ENCODE measurements at places on chromosomes 1 and 21.

GRCh38 chr1:26280333-26281042, 602 bp downstream of the SH3BGRL3 start:
- DNase-seq = no peak

- no peak for DNase-seq
Measured at GRCh38 chr1:207021139-207021861, 11.3 kb downstream of the C1orf116 start.

DNA sequence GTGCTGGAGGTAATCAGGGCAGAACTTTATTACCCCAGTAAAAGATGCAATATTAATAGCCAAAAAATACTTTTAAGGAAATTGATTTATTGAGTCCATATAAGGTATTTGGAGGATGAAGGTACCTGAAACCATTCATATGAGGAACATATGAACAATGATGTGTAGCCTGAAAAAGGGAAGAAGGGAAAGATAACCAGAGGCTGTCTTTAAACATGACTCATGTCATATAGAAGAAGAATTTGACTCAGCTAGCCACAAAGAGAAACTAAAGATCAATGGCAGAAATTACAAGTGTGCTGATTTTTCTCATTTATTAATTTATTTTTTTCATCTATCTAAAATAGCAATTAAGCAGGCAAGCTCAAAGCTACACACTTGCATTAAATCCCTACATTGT, 136.2 kb upstream of the DUSP10 start:
- no peak for DNase-seq

DNA sequence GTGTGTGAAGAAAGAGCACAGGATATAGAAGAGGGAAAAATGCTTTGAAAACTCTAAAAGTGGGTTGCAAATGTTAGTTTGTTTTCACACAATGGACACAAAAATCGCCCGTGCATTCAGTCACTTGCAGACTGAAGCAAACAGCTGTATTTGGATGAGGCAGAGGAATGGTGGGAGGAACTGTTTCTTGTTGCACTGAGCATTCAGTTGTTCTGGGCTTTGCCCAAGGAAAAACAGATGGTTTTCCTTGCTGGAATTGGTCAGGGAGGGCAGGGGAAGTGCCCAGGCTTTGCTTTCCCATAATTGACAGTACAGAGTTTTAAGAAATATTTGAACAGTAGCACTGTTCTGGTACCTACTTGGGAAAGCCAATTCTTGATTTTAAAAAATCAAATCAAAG, 19.5 kb upstream of the WARS2 start:
- DNase-seq = no peak

- DNase-seq = no peak
Measured at GRCh38 chr1:181817091-181817490, 244.4 kb downstream of the ZNF648 start.

GRCh38 chr1:94265906-94266305, 28.5 kb upstream of the ARHGAP29 start:
- no peak for DNase-seq

DNA sequence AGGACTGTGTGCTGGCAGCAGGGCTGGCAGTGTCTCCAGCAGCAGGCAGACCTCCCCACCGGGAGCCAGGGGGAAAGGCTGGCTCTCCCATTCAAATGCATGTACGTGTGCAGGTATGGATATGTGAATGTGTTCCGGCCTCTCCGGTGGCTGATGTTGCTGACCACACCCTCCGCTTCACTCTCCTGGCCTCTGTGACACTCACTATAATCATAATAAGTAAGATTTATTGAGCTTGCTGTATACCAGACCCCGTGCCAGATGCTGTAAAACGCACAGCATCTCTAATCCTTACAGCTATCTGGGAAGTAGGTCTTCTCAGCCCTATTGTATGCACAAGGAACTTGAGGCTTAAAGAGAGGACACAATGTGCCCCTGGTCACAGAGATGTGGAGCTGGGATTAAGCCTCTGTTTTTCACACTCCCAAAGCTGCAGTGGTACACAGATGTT, 20.5 kb upstream of the ARTN start:
- no peak for DNase-seq

- no peak for DNase-seq
Measured at GRCh38 chr1:50603274-50604271, 180.3 kb upstream of the DMRTA2 start.

DNA sequence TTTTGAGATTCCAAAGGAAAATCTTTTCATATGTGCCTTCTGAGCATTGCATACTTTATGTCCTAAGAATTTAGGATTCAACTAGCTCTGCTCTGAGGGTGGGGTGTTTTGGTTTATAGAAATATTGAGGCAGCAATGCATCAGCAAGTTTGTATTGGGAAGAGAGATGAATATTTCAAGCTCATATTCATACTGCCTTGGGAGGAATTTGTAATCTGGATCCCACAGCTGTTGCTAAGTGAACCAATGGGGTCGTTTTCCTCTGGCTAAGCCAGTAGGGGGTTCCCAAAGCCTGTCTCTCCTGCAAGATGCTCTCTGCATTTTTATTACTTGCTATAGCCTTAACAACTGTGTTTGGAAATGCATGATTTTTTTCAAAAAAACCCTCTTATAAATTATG, 130.6 kb downstream of the SNX7 start:
- no peak for DNase-seq

GRCh38 chr1:199083680-199084079, 444.8 kb downstream of the PTPRC start:
- no peak for DNase-seq

All from stimulated activated CD8-positive, alpha-beta memory T cell treated with anti-CD3 and anti-CD28 coated beads, Interleukin-4, amount 100 ng/mL, for 1 hour (primary cell).